Uterus (tissue), 4 donors: ENCODE measurements at places on chromosomes 5 and 9. TPM values are rescaled to one million over a fixed set of nuclear protein-coding genes. Genes with fewer than 3 reads are reported as not detected.

SLC6A3 gene
- 0.07 TPM for total RNA-seq

NR6A1 gene
- under 0.01 TPM for total RNA-seq

CXXC5 gene
- total RNA-seq: 39.9 TPM

URM1 gene
- 6.7 TPM for total RNA-seq

RNF180 gene
- 18.8 TPM for total RNA-seq

EQTN gene
- total RNA-seq: not detected

ANKRD31 gene
- total RNA-seq: 0.69 TPM

PCDHGB1 gene
- total RNA-seq: 7.4 TPM

SPAAR gene
- 4.1 TPM for total RNA-seq

IER5L gene
- 1.8 TPM for total RNA-seq

C5orf47 gene
- total RNA-seq: not detected

ARL14EPL gene
- not detected for total RNA-seq

C9orf153 gene
- not detected for total RNA-seq

LCNL1 gene
- 6.9 TPM for total RNA-seq

ABO gene
- 6.1 TPM for total RNA-seq

NUTM2G gene
- total RNA-seq: not detected

SPINK6 gene
- total RNA-seq: not detected

INSL4 gene
- total RNA-seq: not detected

EMB gene
- total RNA-seq: 10.4 TPM

PCSK5 gene
- 8.5 TPM for total RNA-seq

NME5 gene
- total RNA-seq: 0.26 TPM

C5orf34 gene
- 7.7 TPM for total RNA-seq

CDH10 gene
- total RNA-seq: not detected

ELL2 gene
- 53.2 TPM for total RNA-seq

KIF4B gene
- total RNA-seq: not detected

INSL6 gene
- total RNA-seq: 0.48 TPM

MEGF10 gene
- total RNA-seq: 3.5 TPM

ZDHHC11B gene
- 15.1 TPM for total RNA-seq

PCDHGA12 gene
- total RNA-seq: 13.7 TPM

NMUR2 gene
- not detected for total RNA-seq

NPR3 gene
- 7.6 TPM for total RNA-seq

CTNNAL1 gene
- 32.3 TPM for total RNA-seq

PCDHB8 gene
- under 0.01 TPM for total RNA-seq

TIMD4 gene
- not detected for total RNA-seq

ZNF462 gene
- total RNA-seq: 57.9 TPM

PRR16 gene
- 8.8 TPM for total RNA-seq

ACSL6 gene
- not detected for total RNA-seq

PLEKHG4B gene
- total RNA-seq: not detected

FCHO2 gene
- 26.8 TPM for total RNA-seq

FBXO38 gene
- 35.1 TPM for total RNA-seq

SEMA6A gene
- 22.4 TPM for total RNA-seq

RORB gene
- total RNA-seq: under 0.01 TPM

PCDHAC1 gene
- under 0.01 TPM for total RNA-seq

WDR31 gene
- 2.8 TPM for total RNA-seq

PCDHGC3 gene
- 127 TPM for total RNA-seq

PRDM9 gene
- total RNA-seq: not detected

GHR gene
- total RNA-seq: 3.6 TPM

EPB41L4B gene
- total RNA-seq: under 0.01 TPM

WDR38 gene
- 0.79 TPM for total RNA-seq

QSOX2 gene
- total RNA-seq: 13.1 TPM

FRRS1L gene
- 10.6 TPM for total RNA-seq

SLC6A18 gene
- not detected for total RNA-seq

CERCAM gene
- 27.4 TPM for total RNA-seq
